ENCODE measurements at places on chromosomes 2 and 18.

DNA sequence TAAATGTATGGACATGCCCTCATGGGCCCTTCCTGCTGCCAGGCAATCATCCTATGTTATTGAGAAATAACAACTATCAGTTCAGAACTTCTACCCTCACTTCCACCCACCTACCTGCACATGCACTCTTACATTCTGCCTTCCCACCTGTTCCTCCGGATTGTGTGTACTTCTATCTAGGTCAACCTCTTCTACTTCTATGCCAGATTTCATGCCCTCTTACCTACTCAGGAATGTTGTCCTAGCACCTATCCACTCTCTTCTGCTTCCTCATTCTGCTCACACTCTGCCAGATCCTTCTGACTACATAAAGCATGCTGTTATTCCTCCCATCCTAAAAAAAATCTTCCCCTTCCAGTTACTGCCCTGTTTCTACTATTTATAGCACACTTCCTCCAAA, 333.5 kb downstream of the IRS1 start:
- no peak for DNase-seq

DNA sequence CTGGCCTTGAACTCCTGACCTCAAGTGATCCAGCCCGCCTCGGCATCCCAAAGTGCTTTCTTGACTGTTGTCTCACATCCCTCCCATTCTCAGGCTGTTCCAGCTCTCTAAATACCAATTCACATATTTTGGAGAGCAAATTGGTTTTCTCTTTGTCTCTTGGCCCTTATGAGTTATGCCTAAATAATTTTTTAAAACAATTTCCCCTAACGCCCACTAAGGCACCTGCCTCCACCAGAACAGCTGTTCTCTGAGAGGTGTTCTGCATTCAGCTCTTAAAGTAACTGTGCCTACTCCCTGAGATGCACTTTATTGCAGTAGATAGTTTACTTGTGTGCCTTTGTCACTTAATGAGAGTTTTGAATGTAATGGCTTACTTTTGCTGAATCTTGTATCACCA, 6.9 kb downstream of the CCDC195 start:
- DNase-seq = no peak

GRCh38 chr2:84129018-84129417, 330.1 kb downstream of the SUCLG1 start:
- DNase-seq = no peak

- no peak for DNase-seq
Observed at GRCh38 chr2:225602205-225602604, 202.7 kb downstream of the NYAP2 start.

GRCh38 chr2:138327967-138328366, 173.6 kb upstream of the SPOPL start:
- no peak for DNase-seq
